ENCODE measurements at places on chromosomes 11 and 22.

GRCh38 chr11:44506375-44507016, 59.0 kb upstream of the CD82 start:
- no peak for DNase-seq

- no peak for DNase-seq
Observed at GRCh38 chr22:36395055-36395849, 7.5 kb upstream of the MYH9 start.

DNA sequence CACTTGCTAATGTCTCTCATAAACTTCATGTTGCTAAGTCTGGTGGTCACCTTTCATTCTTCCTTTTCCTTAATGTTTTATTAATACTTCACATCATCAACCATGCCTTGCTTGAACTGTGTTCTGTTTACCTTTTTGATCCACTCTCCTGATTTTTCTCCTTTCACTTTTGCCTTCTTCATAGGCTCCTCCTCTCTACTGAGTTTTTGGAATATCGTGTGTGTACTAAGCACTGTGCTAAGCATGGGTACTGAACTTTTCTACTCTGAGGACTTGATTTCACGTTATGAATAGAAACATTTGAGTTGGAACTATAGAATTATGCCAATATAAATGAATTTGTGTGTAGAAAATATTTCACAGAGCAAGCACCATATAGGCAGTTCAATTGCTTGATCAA, 90.6 kb downstream of the ATM start:
- DNase-seq: no peak

DNA sequence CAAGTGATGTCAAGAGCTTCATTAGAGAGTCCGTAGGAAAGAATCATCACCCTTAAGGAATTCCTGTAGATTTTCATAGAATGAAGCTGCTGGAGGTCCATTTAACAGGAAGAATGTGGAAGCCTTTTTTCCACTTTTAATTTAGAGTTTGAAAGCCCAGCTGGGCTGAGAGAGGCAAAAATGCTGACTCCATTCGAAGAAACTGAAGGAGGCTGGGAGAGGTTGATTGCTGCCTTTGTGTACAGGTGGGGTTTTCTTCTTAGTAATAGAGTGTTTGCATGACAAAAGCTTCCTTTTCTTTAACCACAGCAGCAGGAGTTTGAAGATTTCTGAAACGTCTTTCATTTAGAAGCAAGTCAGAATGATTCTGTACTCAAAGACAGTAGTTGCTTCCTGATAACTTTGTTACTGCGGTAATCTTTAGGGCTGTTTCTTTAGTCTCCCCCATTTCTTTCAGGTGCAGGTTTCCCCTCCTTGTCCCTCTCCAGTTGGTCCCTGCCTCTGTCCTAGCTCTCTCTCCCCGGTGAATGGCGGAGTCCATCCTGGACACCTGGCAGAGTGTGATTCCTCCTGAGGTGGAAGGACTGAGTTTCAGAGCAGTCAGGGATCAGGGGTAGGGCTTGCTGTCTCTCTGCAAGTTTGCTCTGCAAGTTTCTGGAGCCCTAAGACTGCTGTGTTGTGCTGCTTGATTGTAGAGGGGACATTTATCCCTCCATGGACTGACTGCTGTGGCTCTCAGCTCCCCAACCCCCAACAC, 166.2 kb downstream of the LDLRAD3 start:
- DNase-seq: no peak

- DNase-seq: peak; percentile 58
Observed at GRCh38 chr22:20418211-20418788, 19.3 kb downstream of the SCARF2 start.

- no peak for DNase-seq
Observed at GRCh38 chr11:95086836-95087570, 2.6 kb upstream of the ENDOD1 start.

DNA sequence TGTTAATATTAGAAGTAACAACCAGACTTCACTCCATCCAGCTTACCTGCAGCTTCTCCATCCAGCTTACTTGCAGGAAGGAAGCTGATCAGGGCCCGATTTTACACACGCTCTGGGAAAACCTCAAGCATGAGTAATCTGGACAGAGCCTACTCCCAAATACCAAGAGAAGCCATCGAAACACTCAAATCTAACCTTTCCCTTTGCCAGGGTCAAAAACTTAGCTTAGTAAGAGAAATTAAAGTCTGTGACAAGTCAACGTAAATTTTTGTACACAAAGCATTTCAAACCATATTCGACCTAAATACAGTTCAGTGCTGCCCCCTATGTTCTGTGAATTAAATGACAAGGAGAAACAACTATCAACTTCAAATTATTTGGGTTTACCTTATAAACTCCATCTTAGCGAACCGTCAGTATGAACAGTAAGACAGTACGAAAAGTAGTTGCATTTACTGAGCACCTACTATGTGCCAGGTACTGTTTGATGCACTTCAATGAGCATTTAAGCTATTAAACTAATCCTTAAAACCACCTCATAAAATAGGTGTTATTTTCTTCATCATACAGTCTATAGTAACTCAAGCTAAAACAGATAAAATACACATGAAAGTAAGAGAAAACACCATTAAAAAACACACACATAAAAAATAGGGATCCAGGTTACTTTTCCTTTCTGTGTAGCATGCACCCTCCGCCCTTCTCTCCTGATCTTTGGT, 36.9 kb downstream of the ARFGAP3 start:
- DNase-seq: no peak

DNA sequence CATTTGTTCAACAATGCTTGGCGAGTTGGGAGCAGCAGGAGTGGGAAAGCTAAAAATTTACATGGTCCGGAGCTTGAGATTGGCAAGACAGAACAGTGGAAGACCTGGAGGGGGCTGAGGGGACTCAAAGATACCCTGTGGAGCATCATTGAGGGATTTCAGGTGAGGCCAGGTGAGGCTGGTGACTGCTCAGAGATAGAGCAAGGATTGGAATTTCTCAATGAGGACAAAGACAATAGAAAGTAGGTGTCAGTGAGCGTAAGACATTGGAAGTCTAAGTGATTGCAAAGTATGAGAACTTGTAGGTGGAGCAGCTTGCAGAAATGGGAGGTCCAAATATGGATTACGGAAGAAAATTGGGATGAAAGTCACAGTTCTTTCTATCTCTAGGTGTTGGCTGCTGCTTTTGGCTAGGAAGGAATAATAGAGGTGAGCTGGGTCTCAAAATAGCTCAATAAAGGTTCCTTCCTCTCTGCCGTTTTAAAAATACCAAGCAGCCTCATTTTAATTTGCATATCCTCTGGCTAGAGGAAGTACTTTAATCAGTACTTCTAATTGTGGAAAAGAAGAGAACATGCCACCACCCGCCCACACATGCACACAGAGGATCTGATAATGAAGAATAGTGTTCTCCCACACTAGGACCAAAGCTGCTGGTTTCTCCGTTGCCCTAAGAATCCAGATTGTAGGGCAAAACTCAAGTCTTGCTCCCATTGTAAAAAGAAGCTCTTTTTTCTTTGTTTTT, 41.8 kb upstream of the SORL1-AS1 start:
- no peak for DNase-seq

DNA sequence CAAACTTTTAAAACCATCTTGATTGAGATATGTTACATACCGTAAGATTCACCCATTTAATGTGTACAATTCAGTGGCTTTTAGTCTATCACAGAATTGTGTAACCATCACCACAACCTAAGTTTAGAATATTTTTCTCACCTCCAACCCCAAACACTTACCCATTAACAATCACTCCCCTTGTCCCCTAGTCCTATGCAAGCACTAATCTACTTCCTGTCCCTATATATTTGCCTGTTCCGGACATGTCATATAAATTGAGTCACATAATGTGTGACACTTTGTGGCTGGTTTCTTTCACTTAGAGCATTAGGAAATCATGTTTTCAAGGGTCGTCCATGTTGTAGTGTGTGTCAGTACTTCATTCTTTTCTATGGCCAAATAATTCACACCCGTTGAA, 38.8 kb downstream of the RASSF10 start:
- no peak for DNase-seq

DNA sequence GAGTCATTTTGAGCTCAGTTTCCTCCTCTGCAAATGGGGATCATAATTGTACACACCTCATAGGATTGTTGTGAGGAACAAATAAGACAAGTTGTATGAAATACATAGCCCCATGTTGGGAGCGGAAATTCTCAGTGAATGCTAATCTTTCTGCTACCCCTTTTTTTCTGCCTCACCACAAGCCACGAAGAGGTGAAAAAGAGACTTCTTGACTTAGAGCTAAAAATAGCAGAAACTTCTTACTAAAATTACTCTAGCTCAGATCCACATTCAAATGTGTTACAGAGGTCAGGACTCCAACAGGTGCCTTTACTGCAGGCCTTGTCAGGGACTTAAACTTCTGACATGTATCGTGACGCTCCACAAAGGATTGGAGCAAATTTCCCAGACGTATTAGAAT, 128.5 kb downstream of the MIAT start:
- no peak for DNase-seq

GRCh38 chr22:19497245-19497644, 17.5 kb downstream of the CDC45 start:
- DNase-seq: no peak

GRCh38 chr11:62464655-62465054, 45.8 kb downstream of the SCGB1A1 start:
- no peak for DNase-seq

Data from activated T-helper 1 cell treated with anti-CD3 and anti-CD28 coated beads, Interleukin-12 subunit alpha, Interleukin-12 subunit beta, Interleukin-2, Interleukin-4 antibody, amounts not matched to agents 30 ng/mL and 10 ng/mL and 1 ng/mL, durations not matched to agents 14 hours and 24 hours and 36 hours (primary cell).